ENCODE measurements at places on chromosomes 3 and 15.

GRCh38 chr3:124498891-124499290, 231.4 kb upstream of the UMPS start:
- no peak for DNase-seq

GRCh38 chr3:68059628-68060152, 405.3 kb upstream of the SUCLG2 start:
- no peak for DNase-seq

- DNase-seq = no peak
These were observed 517.1 kb downstream of the ROBO1 start for GRCh38 chr3:79250746-79251145.

GRCh38 chr15:99029341-99030144, 22.0 kb upstream of the PGPEP1L start:
- no peak for DNase-seq

DNA sequence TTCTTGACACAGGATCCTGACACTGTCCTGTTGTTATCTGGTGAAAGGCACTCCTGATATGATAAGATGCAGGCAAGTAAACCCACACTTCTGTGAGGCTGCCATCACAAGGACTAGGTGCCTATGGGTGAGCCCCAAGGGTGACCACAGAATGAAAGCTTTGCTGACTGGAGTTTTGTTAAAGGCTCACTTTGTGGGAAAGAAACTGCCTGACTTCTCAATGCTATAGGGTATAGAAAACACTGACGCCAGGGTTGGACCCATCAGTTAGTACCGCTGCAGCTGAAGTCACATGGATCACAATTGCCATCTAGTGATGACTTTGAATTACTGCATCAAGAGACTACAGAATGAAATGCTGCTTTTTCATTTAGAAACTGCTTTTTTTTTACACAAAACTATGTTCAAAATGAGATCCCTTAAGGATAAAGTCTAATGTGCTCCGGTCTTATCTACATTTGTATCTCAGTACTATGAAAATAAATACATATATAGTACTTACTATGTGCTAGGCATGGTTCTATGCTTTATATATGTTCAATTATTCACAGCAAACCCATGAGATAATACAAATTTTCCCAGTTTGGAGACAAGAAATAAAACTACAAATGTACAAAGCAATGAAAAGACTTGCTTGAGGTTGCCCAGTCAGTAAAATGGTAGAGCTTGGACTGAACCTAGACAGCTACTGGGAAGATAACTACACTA, 64.2 kb upstream of the CMSS1 start:
- DNase-seq = no peak

DNA sequence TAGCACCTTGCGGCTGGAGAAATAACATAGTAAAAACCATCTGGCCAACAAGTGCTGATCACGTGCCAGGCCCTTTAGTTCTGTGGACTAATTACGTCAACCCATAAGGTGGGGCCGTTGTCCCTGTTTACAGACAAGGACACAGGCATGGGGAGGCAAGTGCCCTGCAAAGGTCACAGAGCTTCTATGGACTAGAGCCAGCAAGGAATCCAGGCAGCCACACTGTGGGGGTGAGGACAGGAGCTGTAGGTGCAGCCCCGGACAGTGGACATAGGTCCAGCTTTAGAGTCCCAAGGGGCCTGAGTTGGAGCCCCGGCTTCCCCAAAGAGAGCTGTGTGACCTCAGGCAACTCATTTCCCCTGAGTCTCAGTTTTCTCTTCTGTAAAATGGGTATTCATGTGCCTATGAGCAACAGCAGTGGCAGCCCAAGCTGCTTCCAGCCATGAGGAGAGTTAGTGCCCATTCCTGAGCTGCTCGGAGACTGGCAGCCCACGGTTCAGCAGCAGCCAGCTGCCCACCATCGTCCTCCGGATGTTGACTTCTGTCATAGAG, 13.9 kb downstream of the CHST13 start:
- DNase-seq = no peak

- no peak for DNase-seq
These were observed 751.3 kb downstream of the ZNF385D start for GRCh38 chr3:20999661-21000060.

DNA sequence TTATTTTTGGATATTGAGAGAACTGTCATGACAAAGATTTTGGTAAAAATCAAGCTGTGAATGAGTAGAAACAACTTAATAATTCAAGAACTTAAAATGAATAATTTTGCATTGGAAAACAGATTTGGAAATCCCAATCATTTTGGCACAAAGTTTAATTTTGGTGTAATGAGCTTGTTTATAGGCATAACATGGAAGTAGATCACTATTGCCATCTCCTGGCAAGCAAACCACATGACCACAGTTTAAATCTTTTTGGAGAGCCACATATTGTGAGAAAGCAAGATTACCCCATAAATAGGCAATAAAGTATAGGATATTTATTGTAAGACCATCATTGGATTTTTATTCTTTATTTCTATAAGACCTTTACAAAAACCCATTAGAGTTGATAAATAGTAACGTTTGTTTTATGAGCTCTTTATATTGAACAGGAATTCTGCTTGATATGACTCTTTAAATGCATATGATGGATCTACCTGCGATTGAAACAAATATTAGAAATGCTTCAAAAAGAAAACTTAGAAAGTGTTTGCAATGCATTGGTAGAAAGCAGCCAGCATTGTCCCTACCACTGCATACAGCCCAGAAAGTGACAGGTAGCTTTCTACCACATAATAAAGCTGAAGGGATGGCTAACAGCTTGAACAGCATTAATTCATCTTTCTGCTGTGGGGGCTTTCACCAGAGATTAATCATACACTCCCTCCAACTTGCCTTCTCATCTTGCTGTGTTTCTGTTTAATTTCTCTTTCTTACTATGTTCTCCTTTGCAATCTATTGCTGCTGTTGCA, 766.8 kb downstream of the TBL1XR1 start:
- no peak for DNase-seq

DNA sequence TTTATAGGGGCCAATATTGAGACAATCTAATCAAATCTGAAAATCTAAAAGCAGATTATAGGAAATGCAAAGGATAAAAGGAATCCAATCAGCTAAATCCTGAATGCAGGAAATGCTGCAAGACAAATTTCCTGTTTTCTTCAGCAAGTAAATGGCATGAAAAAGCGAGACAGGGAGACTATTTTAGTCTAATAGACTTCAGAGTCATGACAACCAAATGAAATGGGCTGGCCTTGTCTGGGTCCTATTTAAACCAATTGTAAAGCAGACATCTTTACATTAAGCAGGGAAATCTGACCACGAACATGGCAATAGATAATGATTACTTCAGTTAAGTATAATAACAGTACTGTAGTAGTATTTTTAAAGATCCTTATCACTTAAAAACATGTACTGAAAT, 2.1 kb downstream of the DBR1 start:
- no peak for DNase-seq

GRCh38 chr15:26848498-26848897, 18.4 kb upstream of the GABRA5 start:
- DNase-seq = no peak

DNA sequence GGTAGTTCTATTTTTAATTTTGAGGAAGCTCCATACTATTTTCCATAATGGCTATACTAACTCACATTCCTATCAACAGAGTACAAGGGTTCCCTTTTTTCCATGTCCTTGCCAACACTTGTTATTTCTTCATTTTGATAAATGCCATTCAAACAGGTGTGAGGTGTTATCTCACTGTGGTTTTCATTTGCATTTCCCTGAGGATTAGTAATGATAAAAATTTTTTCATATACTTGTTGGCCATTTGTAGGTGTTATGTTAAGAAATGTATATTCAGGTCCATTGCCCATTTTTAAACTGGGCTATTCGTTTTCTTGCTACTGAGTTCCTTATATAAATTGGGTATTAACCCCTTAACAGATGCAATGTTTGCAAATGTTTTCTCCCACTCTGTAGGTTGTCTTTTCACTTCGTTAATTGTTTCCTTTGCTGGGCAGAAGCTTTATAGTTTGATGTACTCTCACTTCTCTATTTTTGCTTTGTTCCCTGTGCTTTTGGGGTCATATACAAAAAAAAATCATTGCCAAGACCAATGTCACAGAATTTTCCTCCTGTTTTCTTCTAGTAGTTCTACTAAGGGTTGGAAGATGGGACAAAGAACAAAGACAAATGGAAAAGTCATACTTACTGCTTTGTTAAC, 11.0 kb upstream of the VPS39 start:
- no peak for DNase-seq

GRCh38 chr3:42067326-42067725, 23.8 kb upstream of the TRAK1 start:
- no peak for DNase-seq
